ENCODE measurements at places on chromosomes 11 and 22.

DNA sequence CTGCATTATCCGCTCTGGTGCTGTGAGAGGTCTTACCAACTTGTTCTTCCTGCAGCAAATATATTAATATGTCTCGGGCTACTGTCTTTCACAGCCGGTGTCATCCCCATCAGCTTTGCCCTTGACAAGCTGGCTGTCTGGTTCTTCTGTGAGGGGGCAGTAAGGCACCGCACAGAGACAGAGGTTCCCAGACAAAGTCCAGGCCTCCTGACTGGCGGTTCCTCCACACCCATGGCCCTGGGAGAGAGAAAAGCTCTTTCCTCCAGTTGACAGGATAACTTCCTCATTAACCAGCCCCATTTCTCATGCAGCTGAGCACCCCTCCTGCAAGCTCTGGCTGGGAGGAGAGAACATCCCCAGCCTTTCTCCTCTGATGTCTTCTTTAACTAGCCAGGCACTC lies 212.5 kb upstream of the SEZ6L start:
- no peak for DNase-seq

GRCh38 chr11:57126766-57127400 lies 54.9 kb upstream of the LRRC55 start:
- no peak for DNase-seq

- no peak for DNase-seq
Observed at GRCh38 chr22:48555606-48556005, 1272.1 kb downstream of the BRD1 start.

GRCh38 chr11:34960277-34960676 lies 43.9 kb downstream of the PDHX start:
- DNase-seq, result no peak

DNA sequence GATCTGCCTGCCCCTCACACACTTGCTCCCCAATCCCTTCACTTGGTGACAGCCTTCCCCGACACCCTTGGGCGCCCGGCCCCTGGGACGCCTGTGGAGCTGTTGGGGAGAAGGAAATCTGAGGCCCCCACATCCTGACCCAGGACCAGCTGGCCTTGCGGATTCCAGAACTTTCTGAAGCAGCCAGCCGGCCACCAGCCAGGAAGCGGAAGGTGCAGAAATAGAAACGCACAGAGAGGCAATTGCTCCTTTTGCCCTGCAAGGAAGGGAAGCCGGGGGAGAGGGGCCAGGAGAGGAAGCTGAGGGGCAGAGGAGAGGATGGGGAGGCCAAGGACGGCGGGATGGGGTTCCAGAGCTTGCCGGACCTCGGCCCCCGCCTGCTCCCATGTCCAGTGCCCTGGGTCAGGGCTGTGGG lies 66.7 kb upstream of the LINC01488 start:
- DNase-seq, result no peak

DNA sequence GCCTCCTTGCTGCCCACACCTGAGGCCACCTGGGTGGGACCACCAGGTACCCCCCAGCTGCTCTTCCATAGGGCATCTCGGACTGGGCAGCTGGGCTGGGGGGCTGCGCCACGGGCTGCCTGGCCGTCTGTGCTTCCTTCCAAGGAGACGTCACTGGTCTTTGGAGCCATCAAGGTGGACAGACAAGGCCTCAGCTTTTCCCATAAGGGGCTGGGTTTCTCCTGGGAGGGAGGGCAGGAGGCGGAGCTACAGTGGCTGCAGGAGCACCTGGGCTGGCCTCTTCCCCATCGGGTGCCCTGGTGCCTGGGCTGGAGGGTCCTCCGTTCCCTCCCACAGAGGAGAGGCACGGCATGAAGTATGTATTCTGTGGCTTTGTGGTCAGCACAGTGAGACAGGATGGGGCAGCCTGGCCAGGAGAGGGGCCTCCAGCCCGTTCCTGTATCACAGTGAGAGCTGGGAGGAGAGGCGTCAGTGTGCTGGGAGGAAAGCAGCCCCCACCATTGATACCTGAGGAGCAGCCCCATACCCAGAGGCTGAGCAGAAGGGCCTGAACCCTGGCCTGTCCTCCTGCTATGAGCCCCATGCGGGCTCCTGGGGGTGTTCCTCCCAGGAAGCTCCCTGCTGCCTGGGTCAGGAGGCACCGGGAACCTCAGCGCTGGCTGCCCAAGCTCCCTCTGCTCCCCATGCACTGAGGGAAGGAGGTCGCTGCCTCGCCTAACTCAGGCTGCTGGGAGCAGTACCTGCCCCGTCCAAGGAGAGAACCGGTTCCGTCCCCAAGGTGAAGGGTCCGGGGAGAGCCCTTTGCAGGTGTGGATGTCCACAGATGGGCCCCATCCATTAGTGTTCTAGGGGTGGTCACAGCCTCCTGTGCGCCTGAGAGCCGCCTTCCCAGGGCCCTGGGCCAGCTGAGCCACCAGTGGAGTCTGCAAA lies 1075.0 kb downstream of the BRD1 start:
- no peak for DNase-seq

DNA sequence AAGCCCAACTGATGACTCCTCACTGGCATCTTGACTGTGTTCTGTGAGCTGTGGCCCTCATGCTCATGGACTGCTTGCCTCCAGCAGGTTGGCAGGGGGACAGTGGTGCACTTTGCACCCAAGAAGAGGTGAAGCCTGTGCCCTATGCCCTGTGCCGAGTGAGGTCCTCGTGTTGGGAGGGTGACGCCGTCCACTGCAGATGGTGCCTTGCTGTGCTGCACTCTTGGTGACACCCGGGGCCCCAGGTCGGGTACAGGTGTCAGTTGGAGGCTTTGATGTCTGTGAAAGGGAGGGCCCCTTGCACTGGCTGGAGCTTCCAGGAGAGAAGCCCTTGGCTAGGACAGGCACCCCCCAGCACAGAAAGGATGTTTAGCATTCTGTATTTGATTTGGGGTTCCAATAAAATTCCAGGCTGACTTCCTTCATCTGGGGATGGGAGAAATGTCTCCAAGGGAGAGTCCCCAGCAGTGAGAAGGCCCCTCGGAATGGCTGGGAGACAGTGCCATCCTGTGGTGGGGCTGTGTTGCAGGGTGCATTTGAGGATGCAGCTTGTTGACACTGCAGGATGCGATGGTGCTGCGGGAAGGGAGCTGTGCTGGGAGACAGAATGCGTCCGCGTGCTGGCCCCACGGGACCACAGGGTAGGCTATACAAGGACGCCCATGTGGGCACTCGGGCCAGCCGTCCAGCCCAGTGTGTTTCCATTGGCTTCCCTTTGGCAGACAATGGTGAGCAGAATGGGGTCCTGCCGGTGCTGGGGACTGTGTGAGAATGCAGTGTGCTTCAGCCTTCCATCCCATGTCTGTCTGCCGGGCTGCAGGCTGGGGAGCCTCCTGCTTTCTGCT lies 2.5 kb upstream of the ZDHHC8 start:
- no peak for DNase-seq

DNA sequence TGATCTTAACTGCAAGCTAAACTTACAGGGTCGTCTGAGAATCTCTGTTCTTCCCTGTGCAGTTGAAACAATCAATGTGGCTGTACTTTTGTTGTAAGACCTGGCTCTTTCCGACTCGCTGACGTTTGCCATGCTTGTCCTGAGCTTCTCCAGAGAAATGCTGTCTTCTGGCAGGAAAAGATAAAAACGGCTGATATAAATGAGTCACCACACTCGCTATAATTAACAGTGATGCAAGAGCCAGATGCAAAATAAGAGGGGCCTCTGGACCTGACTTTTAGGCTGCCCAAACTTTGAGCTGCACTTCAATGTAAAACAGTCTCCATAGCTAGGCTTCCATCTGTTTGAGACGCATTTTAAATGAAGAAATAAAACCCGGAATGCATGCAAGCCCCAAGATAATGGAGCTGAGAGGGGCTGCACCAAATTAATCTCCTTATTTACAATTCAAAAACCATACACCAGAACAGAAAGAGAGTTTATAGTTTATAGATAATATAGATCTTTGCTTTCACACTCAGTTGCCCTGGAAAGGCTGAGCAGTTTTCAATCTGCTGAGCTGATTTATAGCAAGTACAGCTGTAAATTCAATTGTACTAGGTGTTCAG lies 48.5 kb downstream of the WT1 start:
- DNase-seq, result no peak
